Activated T-cell treated with anti-CD3 and anti-CD28 coated beads, Interleukin-2, amount 50 U/mL, for 72 hours (primary cell): ENCODE measurements at places on chromosomes 6 and 20. TPM values are rescaled to one million over a fixed set of nuclear protein-coding genes. Genes with fewer than 3 reads are reported as not detected.

PRDM13 gene
- not detected for total RNA-seq

PTCRA gene
- total RNA-seq: not detected

CCHCR1 gene
- total RNA-seq: 47.5 TPM

PSORS1C2 gene
- not detected for total RNA-seq

TREML4 gene
- total RNA-seq: not detected

SLC22A23 gene
- total RNA-seq: 2.0 TPM

EPB41L2 gene
- 17.5 TPM for total RNA-seq

GRCh38 chr20:20956513-20956931 is 149.6 kb downstream of the LINC00237 start:
- no peaks in the 10 kb centered on the region for H3K36me3 ChIP-seq
- no peaks in the 10 kb centered on the region for H3K4me1 ChIP-seq
- peaks cover 55% of the 10 kb centered on the region for H3K27me3 ChIP-seq
- H3K4me3 ChIP-seq: no peak overlapping the region
- no peak overlapping the region for H3K27ac ChIP-seq

DNA sequence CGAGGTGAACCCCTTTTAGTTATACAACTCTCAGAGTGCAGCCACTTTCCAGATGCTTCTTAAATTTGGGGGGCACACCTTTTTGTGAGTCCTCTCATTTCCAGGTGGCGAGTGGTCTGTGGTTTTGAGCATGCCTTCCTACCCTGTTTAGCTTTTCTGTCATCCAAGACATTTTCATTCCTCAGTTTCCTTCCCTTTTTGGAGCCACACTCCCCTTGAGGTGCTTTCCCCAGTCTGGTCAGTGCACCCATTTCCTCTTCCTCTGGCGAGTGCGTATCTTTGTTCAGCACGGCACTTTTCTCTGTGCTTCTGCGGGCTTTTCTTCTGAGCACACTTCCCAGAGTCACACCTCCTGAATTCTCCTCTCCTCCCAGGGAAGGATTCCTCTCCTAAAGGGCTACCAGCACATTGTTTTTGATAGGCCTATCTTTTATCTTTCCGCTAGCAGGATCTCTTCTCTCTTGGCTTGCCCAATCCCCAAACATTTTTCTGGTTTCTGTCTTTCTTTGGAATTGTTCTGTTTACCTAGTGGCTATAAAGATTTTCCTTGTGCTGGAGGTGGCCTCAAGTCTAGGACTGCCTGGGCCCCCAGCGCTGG is 1.4 kb downstream of the PHF20 start:
- peaks cover 65% of the 10 kb centered on the region for H3K4me1 ChIP-seq
- no peaks in the 10 kb centered on the region for H3K27me3 ChIP-seq
- DNase-seq: peak; percentile 50
- peaks cover 12% of the 10 kb centered on the region for H3K36me3 ChIP-seq
- H3K27ac ChIP-seq: peak overlapping the region; percentile 99
- peak overlapping the region; percentile 91 for H3K4me3 ChIP-seq

DNA sequence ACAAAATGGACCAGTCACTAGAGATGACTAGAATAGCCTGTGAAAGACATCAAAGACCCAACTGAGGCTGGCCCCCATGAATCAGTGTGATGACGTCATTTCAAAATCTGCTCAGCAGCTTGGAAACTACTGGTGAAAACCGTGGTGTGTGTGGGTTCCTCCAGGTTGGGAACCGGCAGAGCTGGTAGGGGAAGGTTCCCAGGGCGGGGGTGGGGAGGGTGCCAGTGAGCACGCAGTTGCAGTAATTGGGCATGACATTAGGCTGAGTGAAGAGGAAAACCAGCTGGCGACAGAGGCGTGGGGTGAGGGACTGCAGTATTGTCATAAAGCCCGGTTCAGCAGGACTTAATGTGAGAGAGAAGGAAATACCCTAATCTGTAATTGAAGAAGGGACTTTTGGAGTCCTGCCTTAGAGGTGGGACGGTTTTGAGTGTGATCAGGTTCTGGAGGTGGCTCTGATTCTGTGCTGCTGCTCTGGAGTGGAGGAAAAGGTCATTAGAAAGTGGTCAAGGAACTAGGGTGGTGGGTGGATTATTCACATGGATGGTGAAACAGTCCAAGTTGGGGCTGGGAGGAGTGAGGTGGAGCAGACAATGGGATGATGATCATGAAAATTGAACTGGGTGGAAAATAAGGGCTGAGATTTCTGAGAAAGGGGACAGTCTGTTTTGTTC is 52.0 kb upstream of the MTHFD1L start:
- peak overlapping the region; percentile 72 for H3K4me3 ChIP-seq
- peaks cover 36% of the 10 kb centered on the region for H3K27me3 ChIP-seq
- peak; percentile 72 for DNase-seq
- peaks cover 39% of the 10 kb centered on the region for H3K4me1 ChIP-seq
- peaks cover 4% of the 10 kb centered on the region for H3K36me3 ChIP-seq

DNA sequence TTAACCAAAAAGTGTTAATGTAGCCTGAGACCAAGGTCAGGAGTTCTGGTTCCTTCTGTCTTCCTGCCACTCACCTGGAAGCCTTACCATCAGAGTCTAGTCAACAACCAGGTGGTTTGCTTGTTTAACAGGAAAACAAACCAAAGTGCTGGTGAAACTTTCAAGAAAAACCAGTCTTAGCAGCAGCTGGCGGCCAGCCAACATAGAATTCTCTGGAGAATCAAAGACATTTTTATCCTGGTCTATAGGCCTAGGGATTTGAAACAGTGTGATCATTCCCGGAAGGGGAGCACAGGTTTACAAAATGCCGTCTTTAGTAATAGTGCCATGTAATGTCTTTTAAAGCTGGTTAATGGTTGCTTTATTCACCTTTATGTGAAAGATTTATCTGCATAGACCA is 146.6 kb upstream of the AKIRIN2 start:
- H3K4me3 ChIP-seq: no peak overlapping the region
- peaks cover 14% of the 10 kb centered on the region for H3K27me3 ChIP-seq
- no peaks in the 10 kb centered on the region for H3K4me1 ChIP-seq
- no peaks in the 10 kb centered on the region for H3K36me3 ChIP-seq
- no peak overlapping the region for H3K27ac ChIP-seq
- no peak for DNase-seq

- H3K36me3 ChIP-seq: no peaks in the 10 kb centered on the region
- H3K4me1 ChIP-seq: peaks cover 18% of the 10 kb centered on the region
- DNase-seq: no peak
- H3K4me3 ChIP-seq: no peak overlapping the region
- peaks cover 28% of the 10 kb centered on the region for H3K27me3 ChIP-seq
- no peak overlapping the region for H3K27ac ChIP-seq
Observed at GRCh38 chr6:116382587-116382986, 11.8 kb downstream of the DSE start.

- H3K36me3 ChIP-seq: no peaks in the 10 kb centered on the region
- peaks cover 17% of the 10 kb centered on the region for H3K4me1 ChIP-seq
- peak overlapping the region; percentile 2 for H3K4me3 ChIP-seq
- peak; percentile 3 for DNase-seq
- no peaks in the 10 kb centered on the region for H3K27me3 ChIP-seq
Observed at GRCh38 chr6:89298680-89299465, 16.2 kb downstream of the GABRR2 start.

DNA sequence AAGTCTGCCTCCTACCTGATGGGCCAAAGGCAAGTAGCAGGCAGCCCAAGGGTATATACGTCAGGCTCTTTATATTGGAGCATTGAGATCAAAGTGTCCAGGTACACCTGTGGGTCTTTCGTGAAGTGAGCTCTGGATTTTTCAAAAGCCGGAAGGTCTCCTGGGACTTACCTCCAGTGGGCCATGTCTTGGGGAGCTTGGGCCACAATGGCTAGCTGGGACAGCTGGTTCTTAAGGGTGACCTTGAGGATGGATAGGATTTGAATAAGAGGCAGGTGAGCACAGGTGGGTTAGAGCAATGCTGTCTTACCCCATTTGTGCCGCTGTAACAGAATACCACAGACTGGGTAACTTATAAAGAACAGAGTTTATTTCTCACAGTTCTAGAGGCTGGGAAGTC is 153.4 kb downstream of the CDC5L start:
- H3K36me3 ChIP-seq: no peaks in the 10 kb centered on the region
- H3K4me1 ChIP-seq: no peaks in the 10 kb centered on the region
- H3K27me3 ChIP-seq: no peaks in the 10 kb centered on the region

DNA sequence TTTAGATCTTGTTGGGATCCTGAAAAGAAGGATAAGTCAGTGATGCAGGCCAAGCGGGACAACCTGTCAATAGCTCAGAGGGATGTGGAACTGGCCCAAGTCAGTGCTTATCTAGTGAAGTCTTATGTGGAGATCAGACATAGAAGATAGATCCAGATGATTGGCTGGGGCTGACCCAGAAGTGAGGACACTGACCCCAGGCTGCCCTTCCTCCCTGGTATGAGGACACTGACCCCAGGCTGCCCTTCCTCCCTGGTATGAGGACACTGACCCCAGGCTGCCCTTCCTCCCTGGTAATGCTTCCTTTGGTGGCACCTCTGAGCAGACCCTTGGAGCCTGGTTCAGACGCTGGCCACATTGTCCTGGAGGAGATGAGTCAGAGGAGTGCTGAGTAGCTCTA is 159.7 kb downstream of the PHACTR3 start:
- peaks cover 5% of the 10 kb centered on the region for H3K27me3 ChIP-seq
- no peaks in the 10 kb centered on the region for H3K4me1 ChIP-seq
- no peak overlapping the region for H3K4me3 ChIP-seq
- H3K27ac ChIP-seq: no peak overlapping the region

DNA sequence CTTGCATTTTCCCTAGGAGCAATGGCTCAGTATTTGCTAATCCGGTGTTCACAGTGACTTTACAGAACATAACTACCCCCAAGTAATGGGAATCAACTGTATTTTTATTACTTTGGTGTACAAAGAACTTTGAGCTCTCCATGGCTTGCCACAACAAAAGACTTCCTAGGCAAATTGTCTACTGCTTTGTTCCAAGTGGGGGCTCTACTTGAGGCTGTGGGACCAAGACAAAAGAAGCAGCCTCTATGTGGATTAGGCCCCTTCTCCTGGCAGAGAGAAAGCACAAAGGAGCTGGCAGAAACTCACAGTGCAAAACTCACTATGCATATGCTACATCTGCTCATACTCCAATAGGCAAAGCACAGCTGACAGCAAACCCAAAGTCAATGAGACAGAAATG is 853 bp downstream of the WFDC8 start:
- H3K27me3 ChIP-seq: peaks cover 20% of the 10 kb centered on the region
- no peak overlapping the region for H3K4me3 ChIP-seq
- H3K4me1 ChIP-seq: no peaks in the 10 kb centered on the region
- DNase-seq: no peak

GRCh38 chr20:10788055-10788454 is 114.3 kb upstream of the JAG1 start:
- no peaks in the 10 kb centered on the region for H3K4me1 ChIP-seq
- H3K27me3 ChIP-seq: peaks cover 7% of the 10 kb centered on the region
- H3K27ac ChIP-seq: no peak overlapping the region
- no peaks in the 10 kb centered on the region for H3K36me3 ChIP-seq
- no peak for DNase-seq

- no peaks in the 10 kb centered on the region for H3K27me3 ChIP-seq
- peak overlapping the region; percentile 70 for H3K27ac ChIP-seq
- DNase-seq: peak; percentile 44
- peaks cover 18% of the 10 kb centered on the region for H3K36me3 ChIP-seq
Observed at GRCh38 chr20:64010711-64011237, 25.2 kb upstream of the C20orf204 start.

- H3K4me3 ChIP-seq: no peak overlapping the region
- no peak for DNase-seq
- H3K27ac ChIP-seq: no peak overlapping the region
- H3K36me3 ChIP-seq: no peaks in the 10 kb centered on the region
Observed at GRCh38 chr6:51141080-51141479, 322.4 kb downstream of the TFAP2B start.

DNA sequence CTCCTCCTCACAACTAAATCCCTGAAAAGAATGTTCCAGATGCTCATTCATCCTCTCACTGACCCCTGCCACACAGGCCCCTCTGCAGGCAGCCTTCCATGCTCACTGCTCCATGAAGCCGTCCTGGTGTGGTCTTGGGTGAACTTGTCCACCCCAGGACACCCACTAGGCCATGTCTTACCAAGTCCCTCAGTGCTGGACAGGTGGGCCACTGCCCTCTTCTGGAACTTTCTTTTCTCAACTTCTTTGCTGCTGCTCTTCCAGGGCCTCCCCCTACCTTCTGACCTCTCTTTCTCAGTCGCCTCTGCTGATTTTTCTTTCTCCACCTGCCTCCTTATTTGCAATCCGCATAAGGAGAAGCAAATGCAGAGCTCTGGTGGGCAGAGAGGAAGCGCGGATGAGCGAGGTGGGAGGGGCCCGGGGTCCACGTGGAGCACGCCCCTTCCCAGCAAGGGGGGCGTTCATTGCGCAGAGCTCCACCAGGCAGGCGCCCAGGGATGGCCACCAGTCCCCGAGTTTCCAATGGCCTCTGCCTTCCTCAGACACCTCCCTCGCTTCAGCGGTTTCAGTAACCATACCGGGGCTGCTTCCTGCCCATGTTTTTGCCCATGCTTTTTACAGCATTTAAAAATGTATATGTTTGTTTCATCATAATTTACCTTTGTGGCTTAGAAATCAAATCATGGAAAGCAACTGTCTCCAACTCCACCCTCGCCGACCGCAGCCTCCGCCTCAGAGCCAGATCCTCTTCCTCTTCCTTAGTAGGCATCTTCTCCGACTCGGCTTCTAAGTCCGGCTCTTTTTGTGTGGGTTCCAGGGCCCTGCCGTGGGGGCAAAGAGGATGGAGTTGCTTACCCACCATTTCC is 129.6 kb downstream of the ZDHHC14 start:
- peaks cover 27% of the 10 kb centered on the region for H3K4me1 ChIP-seq
- H3K36me3 ChIP-seq: peaks cover 24% of the 10 kb centered on the region
- H3K4me3 ChIP-seq: peak overlapping the region; percentile 76

DNA sequence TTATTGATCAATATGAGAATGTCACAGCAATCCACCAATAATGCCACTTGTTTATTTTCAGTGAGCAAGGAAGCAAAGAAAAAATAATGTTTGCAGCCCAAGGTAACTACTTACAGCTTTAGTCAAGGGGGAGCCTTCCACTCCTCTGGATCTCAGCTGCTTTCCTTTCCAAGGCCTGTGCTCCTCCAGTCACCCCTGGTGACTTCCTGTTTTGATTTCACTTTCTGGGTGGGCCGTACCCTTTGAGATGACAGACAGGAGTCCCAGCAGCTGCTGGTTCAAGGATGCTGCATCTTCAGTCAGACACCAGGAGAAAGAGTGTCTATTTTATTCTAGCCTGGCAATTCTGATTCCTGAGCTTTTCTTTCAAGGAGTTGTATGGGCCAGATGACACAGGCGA is 5.6 kb upstream of the VNN2 start:
- peak overlapping the region; percentile 79 for H3K4me3 ChIP-seq
- H3K27ac ChIP-seq: peak overlapping the region; percentile 81
- peaks cover 42% of the 10 kb centered on the region for H3K4me1 ChIP-seq
- peak; percentile 64 for DNase-seq

DNA sequence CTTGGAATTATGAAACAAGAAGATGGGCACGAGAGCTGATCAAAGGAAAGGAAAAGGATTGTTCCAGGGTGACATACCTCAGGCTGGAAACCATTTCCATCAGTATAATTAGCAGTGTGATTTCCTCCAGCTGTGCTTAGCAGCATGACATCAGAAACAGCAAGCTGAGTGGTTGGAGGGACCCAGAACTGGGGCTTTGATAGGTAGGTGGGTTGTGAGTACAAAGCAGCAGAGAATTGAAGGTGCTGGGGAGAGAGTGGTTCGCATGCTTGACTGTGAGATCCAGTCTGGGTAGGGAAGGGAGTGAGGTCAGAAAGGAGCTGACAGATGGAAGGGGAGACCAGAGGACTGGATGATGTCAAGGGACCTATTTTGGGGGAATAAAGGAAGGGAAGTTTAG is 90.4 kb downstream of the CD164 start:
- H3K27ac ChIP-seq: no peak overlapping the region
- no peak for DNase-seq
- H3K36me3 ChIP-seq: no peaks in the 10 kb centered on the region
- H3K27me3 ChIP-seq: peaks cover 20% of the 10 kb centered on the region

GRCh38 chr6:148359228-148359627 is 16.6 kb downstream of the SASH1 start:
- no peaks in the 10 kb centered on the region for H3K4me1 ChIP-seq
- no peak for DNase-seq
- no peak overlapping the region for H3K27ac ChIP-seq
- no peak overlapping the region for H3K4me3 ChIP-seq
